Activated CD8-positive, alpha-beta T cell treated with anti-CD3 and anti-CD28 coated beads for 36 hours (primary cell): ENCODE measurements at places on chromosomes 1 and 21.

GRCh38 chr1:65398083-65398482 is 22.4 kb upstream of the LEPR start:
- DNase-seq, result no peak

- peak; percentile 28 for DNase-seq
These were observed 12.0 kb downstream of the ALDH9A1 start for GRCh38 chr1:165686121-165686970.

GRCh38 chr1:59291561-59291960 is 5.3 kb upstream of the FGGY start:
- no peak for DNase-seq

DNA sequence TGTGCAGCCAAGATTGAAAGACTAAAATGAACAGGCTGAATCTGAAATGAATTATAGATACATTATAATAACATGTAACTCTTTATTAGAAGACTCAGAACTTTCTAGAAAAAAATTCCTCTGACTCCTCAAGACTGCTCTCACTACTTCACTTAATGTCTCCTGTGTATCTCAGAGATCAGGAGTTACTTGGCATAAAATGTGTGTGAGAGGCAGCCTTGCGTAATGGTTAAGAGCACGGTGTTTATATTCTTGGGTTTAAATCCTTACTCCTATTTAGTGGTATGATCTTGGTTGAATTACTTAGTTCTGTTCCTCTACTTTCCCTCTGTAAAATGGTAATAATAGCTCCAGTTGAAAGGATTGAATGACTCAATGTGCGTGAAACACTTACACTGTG is 634.9 kb downstream of the LTN1 start:
- DNase-seq, result no peak

DNA sequence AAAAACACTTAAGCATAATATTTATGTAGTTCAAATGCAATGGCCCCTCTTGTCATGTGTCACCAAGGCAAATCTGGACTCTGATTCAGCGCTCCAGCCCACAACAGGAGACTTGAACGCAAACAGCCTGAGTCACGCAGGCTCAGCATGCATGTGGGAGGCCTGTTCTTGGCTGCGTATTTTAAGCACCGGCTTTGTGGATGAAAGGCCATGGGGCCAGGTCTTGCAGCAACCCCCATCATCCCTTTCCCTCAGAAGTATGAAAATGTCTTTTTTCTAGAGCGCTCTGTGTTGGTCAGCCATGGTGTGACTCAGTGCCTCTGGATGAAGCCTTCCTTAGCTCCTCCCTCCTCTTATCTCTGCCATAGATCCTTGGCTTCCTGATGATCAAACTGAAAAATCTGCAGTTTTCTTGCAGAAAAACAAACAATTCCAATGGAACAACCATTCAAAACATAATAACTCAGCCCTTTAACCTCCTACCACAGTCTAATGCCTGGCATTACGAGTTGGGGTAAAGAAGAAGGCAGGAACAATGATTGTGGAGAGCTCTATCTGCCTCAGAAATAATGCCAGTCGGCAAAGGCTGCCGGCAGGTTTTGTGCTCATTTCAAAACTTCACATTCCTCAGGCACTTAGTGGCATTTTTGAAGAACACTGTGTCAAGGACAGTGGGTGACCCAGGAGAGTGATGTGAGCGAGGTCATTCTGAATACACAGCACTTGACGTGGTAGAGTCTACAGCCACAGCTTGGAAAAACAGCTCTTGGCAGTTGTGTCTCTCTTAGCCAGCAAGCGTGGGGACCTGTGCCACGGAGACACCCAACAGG is 167.5 kb downstream of the CLIC6 start:
- peak; percentile 73 for DNase-seq
